ENCODE measurements at places on chromosomes 12 and 14. TPM values are rescaled to one million over a fixed set of nuclear protein-coding genes. Genes with fewer than 3 reads are reported as not detected.

GRCh38 chr12:70722584-70723343 is 85.5 kb upstream of the PTPRB start:
- DNase-seq = no peak

- DNase-seq = no peak
These were observed 8.8 kb downstream of the DDX47 start for GRCh38 chr12:12821975-12822374.

MUCL1 gene
- total RNA-seq = not detected

SLC15A4 gene
- total RNA-seq = 19.6 TPM

DNA sequence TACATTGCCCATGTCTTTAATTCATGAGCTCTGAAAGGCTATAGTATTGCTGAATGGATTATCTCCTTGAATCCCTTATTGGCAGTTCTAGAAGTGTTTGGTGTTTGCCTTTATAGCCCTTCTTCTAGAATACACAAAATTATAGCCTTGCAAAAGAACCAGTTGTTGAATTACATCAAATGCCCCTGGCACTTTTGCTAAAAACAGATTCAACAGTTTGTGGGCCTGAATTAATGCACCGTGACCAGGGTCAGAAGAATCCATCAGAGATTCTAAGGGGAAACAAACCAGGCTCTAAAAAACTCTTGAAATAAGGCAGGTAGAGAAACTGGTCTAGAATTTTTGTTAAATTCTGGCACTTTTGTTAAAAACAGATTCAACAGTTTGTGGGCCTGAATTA is 197.8 kb downstream of the SOX5 start:
- DNase-seq = no peak

GARIN6 gene
- total RNA-seq = not detected

DNA sequence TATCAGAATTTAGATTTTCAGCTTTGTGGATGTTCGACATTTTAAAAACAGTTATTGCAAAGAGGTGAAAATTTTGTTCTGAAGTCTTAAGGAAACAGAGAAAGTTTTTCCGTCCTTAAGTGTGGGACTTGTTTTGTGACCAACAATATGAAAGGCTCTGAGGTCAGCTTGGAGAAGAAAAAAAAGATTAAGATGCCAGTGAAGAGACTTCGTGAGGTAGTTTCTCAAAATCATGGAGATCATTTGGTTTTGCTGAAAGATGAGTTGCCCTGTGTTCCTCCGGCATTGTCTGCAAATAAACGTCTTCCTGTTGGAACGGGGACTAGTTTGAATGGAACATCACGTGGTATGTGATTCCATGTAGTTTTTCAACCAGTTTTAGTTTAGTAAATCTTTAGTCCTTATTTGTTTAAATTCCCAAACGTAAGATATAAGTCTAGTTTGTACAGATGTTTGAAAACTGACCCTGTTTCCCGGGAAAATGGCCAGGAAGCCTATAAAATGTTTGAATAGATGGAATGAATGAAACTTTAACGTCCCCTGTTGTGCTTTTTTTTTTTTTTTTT is 682 bp downstream of the KIAA0586 start:
- DNase-seq = no peak

- DNase-seq = no peak
These were observed 209.6 kb upstream of the E2F7 start for GRCh38 chr12:77274926-77275325.

GRCh38 chr14:31080056-31080455 is 53.9 kb upstream of the STRN3 start:
- DNase-seq = no peak

LPCAT3 gene
- 155 TPM for total RNA-seq

GRCh38 chr12:88432531-88433490 is 147.5 kb downstream of the KITLG start:
- no peak for DNase-seq

DNA sequence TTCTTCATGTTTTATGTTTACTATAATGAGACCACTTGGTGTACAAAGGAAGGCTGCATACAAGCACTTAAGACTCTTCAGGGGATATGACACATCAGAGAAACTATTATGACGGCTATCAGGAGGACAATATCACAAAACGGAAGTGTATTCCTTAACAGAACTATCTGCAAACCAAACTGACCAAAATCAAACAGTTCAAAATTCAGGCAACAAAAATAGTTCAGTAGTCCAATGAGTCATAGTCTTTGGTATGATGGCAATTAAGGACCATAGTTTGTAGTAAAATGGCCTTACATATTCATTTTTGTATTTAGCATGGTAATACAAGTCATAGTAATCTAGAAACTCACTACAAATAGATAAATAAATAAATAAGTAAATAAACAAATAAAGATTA is 1638.7 kb upstream of the SEL1L start:
- DNase-seq = no peak

DNA sequence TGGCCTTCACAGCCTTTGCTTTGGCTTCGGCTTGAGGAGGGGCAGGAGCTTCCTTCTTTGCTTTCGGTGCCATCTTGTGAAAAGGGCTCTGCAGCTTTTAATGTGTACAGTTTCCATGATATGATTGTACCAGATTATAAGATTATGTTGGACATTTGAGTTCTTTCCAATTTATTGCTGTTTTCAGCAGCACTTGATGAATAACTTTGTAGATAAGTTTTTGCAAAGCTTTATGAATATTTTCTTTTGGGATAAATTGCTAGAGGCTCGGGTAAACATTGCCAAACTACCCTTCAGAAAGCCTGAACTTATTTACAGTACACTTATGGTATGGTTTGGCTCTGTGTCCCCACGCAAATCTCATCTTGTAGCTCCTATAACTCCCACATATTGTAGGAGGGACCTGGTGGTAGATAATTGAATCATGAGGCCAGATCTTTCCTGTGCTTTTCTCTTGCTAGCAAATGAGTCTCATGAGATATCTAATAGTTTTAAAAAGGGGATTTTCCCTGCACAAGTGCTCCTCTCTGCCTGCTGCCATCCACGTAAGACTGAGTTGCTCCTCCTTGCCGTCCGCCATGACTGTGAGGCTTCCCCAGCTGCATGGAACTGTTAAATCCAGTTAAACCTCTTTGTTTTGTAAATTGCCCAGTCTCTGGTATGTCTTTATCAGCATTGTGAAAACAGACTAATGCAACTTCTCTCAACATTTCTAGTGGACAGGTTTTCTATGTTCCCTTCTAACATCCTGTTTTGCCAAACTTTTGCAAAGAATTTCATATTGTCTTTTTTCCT is 70.4 kb downstream of the RCOR1 start:
- DNase-seq = no peak

GRCh38 chr12:21444193-21445146 is 7.0 kb downstream of the PYROXD1 start:
- DNase-seq = peak; percentile 46

- DNase-seq = peak; percentile 84
These were observed 4.7 kb upstream of the DIO2 start for GRCh38 chr14:80215756-80216581.

Measured in Caco-2 (cell line).